ENCODE measurements at places on chromosomes 3 and 15.
A peak's percentile ranks its signal among the peaks of the same experiment; 100 is the strongest.

DNA sequence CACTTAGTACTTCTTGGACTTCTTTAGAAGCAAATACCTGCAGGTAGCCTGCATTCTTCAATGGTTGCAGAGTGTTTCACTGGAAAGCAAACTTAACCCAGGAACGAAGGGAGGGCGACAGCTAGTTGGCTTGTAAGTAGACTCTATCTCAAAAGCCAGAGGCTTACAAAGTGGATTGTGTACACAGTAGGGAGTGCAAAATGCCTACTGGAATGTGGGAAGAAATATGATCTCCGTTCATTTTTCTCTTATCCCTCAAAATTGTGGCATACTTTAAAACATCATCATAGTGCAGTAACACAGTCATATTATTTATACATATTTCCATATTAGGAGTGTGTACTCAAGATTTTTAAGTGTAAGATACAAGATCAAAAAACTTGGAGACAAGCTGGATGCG, 155.7 kb downstream of the LIPC start:
- DNase-seq = no peak

DNA sequence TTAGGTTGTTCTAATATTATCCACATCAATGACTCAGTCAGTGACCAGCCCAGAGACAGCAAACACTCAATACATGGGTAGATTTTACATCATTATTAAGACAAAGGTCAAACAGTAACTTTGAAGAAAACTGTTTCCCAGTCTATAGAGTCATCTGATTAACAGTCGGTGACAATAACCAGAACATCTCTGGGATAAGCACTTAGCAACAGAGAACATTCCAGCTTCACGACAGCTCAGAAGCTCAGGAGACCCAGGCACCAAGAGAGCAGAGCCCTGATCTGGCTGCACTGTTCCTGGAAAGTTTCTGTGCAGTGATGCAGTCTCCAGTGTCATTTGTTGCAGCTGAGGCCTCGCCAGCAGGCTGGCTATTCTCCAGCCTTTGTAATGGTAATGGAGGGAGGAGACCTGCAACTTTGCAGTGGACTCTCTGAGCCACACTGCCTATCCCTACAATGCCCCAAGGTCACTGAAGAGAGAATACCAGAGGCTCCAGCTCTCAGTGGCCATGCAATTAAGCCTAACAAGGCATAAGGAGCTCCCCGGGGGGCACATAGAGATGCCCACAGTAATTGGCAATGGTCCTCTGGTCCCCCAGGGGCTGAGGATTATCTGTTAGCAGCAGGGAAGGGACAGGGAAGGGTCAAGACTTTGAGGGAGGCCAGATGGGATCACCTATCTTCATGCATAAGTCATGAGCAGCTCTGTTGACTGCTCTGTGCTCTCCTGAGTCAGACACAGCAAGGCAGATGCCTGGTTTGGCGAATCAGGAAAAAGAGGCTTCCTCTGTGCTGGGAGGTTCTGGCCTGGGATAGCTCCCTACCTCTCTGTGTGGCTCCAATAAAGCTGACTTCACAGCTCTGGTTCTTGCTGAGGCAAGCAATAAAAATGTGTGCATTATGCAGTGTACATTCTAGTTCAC, 163.6 kb downstream of the CTNNB1 start:
- DNase-seq = no peak

- no peak for DNase-seq
Observed at GRCh38 chr3:66638717-66639116, 137.9 kb upstream of the LRIG1 start.

DNA sequence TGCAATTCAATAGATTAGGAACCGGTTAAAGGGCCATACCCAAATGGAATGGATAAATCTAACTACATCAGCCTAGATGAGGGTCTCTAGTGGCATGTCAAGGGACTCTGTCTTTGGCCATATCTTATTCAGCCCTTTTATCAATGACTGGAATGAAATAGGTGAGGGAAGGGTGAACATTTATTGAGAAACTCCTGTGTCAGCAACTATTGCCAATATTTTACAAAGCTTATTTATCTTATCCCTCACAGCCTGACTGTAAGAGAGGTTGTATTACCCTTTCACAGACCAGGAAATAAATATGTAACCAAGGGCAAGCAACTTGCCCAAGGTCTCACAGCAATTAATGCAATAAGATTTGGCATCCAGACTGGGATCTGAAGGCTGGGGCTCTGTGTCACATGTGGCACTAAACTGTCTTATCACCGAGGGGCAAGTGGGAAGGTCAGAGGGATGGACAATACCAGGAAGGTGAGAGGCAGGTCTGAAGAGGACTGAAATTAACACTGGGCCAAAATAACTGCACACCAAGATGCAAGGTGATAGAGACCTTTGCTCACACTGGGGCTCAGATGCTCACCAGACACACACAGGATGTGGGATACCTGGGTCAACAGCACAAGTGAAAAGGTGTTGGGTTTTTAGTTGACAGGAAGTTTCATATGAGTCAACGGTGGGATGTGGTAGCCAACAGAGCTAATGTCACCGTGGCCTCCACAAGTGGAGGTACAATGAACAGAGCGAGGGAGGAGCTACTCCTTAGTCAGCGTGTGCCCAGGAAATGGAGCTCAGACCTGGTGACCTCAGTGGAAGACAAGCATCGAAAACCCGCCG, 261.3 kb downstream of the RPLP1 start:
- DNase-seq = peak; percentile 86

DNA sequence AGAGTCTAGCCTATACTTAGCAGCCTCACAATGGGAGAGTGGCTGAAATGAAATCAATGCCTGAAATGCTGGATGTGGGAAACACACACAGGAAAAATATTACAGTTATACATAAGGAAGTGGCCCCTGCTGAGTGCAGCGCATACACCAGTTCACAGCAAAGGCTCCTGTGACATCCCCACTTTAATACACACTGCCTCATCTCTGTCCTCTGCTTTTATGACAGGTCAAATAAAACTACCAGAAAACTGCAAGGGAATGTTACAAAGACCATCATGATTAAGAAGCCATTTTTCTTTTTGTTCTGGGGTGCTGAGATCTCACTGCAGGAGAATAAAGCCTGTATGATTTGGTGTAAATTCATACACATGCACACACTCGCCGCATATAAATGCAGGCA, 214.3 kb downstream of the ARRDC4 start:
- DNase-seq = no peak

- no peak for DNase-seq
Observed at GRCh38 chr3:94069194-94069813, 6.4 kb downstream of the NSUN3 start.

DNA sequence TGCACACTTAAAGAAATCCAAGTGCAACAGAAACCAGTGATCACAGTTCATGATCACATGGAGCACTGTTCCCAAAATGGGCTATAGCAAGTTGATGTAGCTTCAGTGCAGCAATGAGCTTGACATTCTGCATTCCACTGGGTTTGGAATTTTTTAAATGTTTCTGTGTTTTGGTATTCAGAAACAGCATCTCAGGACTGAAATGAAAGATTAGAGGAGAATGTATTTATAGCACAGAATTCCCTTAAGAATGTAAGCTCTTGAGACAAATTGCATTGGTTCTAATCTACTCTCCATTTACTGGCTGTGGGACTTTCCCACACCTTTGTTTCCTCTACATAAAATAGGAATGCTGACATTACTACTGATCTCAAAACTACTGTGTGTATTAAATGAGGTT, 162.7 kb downstream of the FGF12 start:
- no peak for DNase-seq

- DNase-seq = no peak
Observed at GRCh38 chr3:187085021-187085666, 54.2 kb downstream of the RPL39L start.

DNA sequence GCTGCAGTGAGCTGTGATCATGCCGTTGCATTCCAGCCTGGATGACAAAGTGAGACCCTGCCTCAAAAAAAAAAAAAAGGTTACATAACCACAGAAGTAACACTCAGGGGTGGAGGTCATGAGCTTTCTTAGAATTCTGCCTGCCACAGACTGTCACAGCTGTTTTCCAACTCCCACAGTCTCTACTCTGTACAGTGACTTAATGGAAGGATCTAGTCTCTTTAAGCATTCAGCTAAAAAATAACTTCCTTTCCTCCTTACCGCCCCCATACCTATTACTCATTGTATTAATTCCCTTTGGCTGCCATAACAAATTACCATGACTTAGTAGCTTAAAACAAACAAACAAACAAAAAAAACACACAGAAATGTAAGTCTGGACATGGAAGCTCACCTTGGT, 99.6 kb upstream of the UBE2E1 start:
- no peak for DNase-seq

- DNase-seq = no peak
Observed at GRCh38 chr15:40285554-40286011, 2.7 kb upstream of the ANKRD63 start.

DNA sequence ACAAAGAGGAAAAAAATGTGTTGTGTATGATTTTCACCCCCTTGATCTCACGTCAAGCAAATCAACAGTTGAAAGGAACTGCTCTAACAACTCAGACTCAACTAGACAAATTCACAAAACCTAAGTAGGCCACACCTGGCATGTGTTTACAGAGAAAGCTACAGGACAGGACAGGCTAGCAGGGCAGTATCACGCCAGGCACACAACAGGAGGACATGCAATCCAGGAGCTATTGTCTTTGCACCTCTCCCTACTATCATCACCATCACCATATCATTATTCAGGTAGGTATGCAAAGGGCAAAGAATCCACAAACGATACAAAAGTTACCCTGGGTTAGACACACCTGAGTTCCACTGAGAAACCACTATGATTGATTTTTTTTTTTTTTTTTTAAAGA, 86.4 kb downstream of the TBL1XR1 start:
- DNase-seq = no peak

GRCh38 chr3:126496894-126497850, 20.4 kb downstream of the UROC1 start:
- DNase-seq = no peak

DNA sequence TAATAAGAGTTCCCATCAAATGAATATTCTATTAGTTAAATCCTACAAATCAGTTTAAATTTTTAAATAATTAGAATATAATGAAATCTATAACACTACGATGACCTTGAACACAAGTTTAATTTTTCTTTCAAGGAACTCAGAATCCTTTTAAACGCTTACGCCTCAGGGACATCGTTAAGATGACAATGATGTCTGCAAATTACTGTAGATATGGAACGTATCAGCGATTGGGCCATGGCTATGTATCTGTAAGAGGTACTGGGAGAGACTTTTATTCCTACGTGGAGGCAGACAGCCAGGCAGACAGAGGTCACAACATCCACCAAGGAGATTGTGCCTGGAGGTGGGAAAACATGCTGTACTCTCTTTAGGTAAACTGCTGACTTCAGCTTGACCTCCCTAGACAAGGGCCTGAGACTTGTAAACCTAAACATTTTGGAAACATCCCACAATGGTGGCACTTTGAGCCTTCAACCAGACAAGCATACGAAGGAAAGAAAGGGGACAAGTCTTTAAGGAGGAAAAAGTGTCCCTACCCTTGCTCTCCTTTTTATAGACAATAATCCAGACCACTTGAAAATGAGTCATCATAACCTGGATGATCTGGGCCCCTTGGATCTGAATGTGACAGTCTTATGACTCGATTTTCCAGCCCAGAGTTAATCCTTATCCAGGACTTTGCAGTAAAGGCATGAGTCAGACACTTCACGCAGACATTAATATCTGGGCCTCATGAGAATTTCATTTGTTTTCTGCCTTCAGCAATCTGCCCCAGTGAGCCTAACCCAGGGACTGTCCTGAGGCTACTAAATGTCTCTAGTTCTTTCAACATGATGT, 6.8 kb upstream of the LDHAL6B start:
- DNase-seq = no peak
